ENCODE measurements at places on chromosomes 5 and 9. TPM values are rescaled to one million over a fixed set of nuclear protein-coding genes. Genes with fewer than 3 reads are reported as not detected.

MAMDC2 gene
- total RNA-seq = 25.4 TPM

RPL35 gene
- 1,079 TPM for total RNA-seq

- H3K4me3 ChIP-seq = no peak overlapping the region
- H3K36me3 ChIP-seq = no peaks in the 10 kb centered on the region
- no peak overlapping the region for H3K27ac ChIP-seq
- no peaks in the 10 kb centered on the region for H3K27me3 ChIP-seq
- no peak for DNase-seq
Observed at GRCh38 chr5:64140018-64140417, 25.6 kb upstream of the RNF180 start.

- no peak for DNase-seq
- no peaks in the 10 kb centered on the region for H3K27me3 ChIP-seq
- H3K36me3 ChIP-seq = no peaks in the 10 kb centered on the region
- no peak overlapping the region for H3K4me3 ChIP-seq
Observed at GRCh38 chr9:16823906-16824305, 46.6 kb downstream of the BNC2 start.

DNA sequence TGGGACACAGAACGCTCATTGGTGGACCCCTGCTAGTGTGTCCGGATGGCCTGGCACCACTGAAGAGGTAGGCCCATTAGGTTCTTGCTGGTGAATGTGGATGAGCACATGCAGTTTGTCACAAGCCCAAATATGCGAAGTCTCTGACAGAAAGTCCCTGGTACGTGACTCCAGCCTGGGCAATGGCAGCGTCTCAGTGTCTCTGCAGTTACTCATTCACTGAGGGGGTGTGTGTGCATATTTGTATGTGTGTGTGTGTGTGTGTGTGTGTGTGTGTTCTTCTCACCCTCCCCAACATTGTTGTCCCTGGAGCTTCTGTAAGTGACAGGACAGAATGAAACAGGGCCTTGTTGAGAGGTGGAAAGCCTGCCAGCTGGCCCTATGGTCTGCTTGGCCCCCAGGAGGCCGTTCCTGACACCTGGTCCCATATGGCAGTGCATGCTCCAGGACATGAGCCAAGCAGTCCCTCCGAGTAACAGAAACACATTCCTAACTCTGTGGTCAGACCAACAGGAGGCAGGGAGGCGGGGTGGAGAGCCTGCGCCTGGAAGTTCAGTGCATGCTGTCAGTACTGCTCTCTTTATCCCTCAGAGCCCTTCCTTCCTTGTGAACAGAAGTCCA is 169.9 kb downstream of the SLC28A3 start:
- DNase-seq = peak; percentile 34
- H3K4me3 ChIP-seq = no peak overlapping the region
- no peaks in the 10 kb centered on the region for H3K36me3 ChIP-seq
- no peak overlapping the region for H3K27ac ChIP-seq
- peaks cover 11% of the 10 kb centered on the region for H3K4me1 ChIP-seq

GRCh38 chr5:148387325-148387724 is 3.6 kb downstream of the FBXO38 start:
- peaks cover 63% of the 10 kb centered on the region for H3K4me1 ChIP-seq
- H3K27me3 ChIP-seq = no peaks in the 10 kb centered on the region
- no peak overlapping the region for H3K4me3 ChIP-seq
- H3K27ac ChIP-seq = no peak overlapping the region
- DNase-seq = no peak
- no peaks in the 10 kb centered on the region for H3K36me3 ChIP-seq

MARCHF3 gene
- total RNA-seq = 34.1 TPM

DNA sequence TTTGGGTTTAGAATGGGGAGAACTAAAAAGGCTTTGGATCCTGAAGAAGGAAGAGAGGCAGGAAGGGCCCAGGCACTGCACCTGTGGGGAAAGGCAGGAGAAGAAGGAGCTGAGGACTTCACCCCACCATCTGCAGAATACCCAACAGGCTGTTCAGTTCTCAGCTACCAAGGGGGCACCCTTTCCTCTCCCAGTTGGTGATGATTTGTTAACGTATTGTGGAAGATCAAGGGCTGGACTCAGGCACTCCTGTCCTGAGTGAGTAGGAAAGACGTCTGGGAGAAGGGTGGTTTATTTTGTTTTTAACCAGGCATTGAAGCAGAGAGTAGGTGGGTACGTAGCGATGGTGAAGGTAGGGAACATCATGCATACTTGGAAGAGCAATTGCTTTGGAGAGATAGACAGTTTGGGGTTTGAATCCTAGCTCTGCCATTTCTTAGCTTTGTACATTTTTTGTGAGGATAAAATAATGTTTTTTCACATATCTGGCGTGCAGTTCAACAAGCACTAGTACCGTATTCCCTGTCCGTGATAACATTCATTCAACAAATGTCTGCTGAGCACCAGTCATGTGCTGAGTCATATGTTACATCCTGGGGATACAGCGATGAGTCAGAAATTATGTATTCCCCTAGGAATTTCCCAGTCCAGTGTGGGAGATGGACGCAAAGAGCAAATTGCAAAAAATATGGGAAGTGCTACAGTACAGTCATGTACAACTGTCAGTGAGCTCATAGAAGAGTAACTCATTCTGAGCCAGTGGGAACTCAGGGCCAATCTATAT is 2.1 kb downstream of the MSANTD3 start:
- no peaks in the 10 kb centered on the region for H3K36me3 ChIP-seq
- no peak for DNase-seq
- peak overlapping the region; percentile 58 for H3K27ac ChIP-seq
- peak overlapping the region; percentile 88 for H3K4me3 ChIP-seq
- no peaks in the 10 kb centered on the region for H3K27me3 ChIP-seq
- peaks cover 17% of the 10 kb centered on the region for H3K4me1 ChIP-seq

Measured in thoracic aorta (tissue), 2 donors.